ENCODE measurements at places on chromosomes 7 and 10. TPM values are rescaled to one million over a fixed set of nuclear protein-coding genes. Genes with fewer than 3 reads are reported as not detected.

The RPP30 gene
- total RNA-seq, result 48.2 TPM

The RHOBTB1 gene
- 12.6 TPM for total RNA-seq

The FAM24B gene
- 13.7 TPM for total RNA-seq

The GJD4 gene
- total RNA-seq, result 0.08 TPM

Data from A549 treated with Mapracorat at 1 μM for 4 hours (cell line).